Activated T-helper 2 cell treated with anti-CD3 and anti-CD28 coated beads, Interferon-gamma antibody, Interleukin-2, Interleukin-4, amounts not matched to agents 10 μg/mL and 5 μg/mL and 100 μg/mL, durations not matched to agents 14 hours and 24 hours and 36 hours (primary cell): ENCODE measurements at places on chromosomes 2 and 18.

DNA sequence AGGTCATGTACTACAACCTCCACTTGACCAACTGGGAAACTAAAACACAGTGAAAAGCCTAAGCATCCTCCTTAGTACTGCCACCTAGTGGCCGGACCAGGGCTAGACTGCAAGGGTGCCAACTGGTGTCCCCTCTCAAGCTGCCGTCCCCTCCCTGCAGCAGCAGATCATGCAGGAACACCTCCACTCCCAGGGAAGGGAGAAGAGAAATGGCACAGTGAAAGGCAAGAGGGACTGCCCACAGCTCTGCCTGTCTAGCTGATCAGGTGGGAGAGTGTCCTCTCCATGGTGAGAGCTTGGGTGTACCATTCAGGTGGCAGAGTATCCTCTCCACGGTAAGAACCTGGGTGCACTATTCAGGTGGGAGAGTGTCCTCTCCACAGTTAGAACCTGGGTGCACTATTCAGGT is 78.1 kb downstream of the AAK1 start:
- DNase-seq: peak; percentile 50
- H3K27me3 ChIP-seq: no peaks in the 10 kb centered on the region
- H3K36me3 ChIP-seq: peaks cover 14% of the 10 kb centered on the region
- no peak overlapping the region for H3K27ac ChIP-seq
- peaks cover 61% of the 10 kb centered on the region for H3K4me1 ChIP-seq
- no peak overlapping the region for H3K4me3 ChIP-seq

- no peaks in the 10 kb centered on the region for H3K27me3 ChIP-seq
- no peak overlapping the region for H3K4me3 ChIP-seq
- no peak for DNase-seq
- H3K36me3 ChIP-seq: no peaks in the 10 kb centered on the region
Measured at GRCh38 chr2:40725950-40726349, 274.1 kb upstream of the SLC8A1 start.

GRCh38 chr2:190977505-190977904 is 36.5 kb downstream of the STAT1 start:
- DNase-seq: no peak
- H3K4me1 ChIP-seq: peaks cover 48% of the 10 kb centered on the region
- peak overlapping the region; percentile 60 for H3K27ac ChIP-seq
- H3K4me3 ChIP-seq: no peak overlapping the region

- H3K4me3 ChIP-seq: no peak overlapping the region
- H3K4me1 ChIP-seq: no peaks in the 10 kb centered on the region
- no peak for DNase-seq
- no peaks in the 10 kb centered on the region for H3K36me3 ChIP-seq
- H3K27ac ChIP-seq: no peak overlapping the region
- peaks cover 2% of the 10 kb centered on the region for H3K27me3 ChIP-seq
Measured at GRCh38 chr18:57397440-57398132, 37.6 kb upstream of the ONECUT2 start.

- peaks cover 53% of the 10 kb centered on the region for H3K4me1 ChIP-seq
- H3K27me3 ChIP-seq: no peaks in the 10 kb centered on the region
- peak overlapping the region; percentile 98 for H3K27ac ChIP-seq
- DNase-seq: no peak
- peaks cover 5% of the 10 kb centered on the region for H3K36me3 ChIP-seq
Measured at GRCh38 chr18:48832938-48833700, 117.6 kb downstream of the SMAD7 start.

DNA sequence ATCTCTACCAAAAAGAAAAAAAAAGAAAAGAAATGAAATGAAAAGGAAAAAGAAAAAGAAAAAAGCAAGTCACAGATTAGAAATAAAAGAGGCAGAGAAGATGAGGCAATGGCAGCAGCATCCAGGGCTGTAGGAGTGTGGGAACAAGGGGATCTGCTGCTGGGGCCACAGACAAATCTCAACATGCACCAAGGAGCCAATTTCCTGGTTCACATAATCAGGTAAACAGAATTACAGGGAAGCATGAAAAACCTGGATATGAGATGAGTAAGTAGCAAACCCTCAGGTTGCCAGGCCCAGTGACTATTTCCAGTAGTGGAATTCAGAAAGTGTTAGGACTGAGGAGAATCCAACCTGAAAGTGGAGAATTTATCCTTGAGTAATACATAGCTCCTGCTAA is 77.4 kb upstream of the ARHGAP28 start:
- DNase-seq: no peak
- no peak overlapping the region for H3K4me3 ChIP-seq
- no peaks in the 10 kb centered on the region for H3K27me3 ChIP-seq
- H3K27ac ChIP-seq: no peak overlapping the region

GRCh38 chr2:161321944-161322648 is 13.9 kb downstream of the PSMD14 start:
- no peak overlapping the region for H3K27ac ChIP-seq
- no peaks in the 10 kb centered on the region for H3K27me3 ChIP-seq
- no peak overlapping the region for H3K4me3 ChIP-seq
- peaks cover 66% of the 10 kb centered on the region for H3K36me3 ChIP-seq
- peaks cover 15% of the 10 kb centered on the region for H3K4me1 ChIP-seq

- H3K27me3 ChIP-seq: no peaks in the 10 kb centered on the region
- H3K27ac ChIP-seq: no peak overlapping the region
- no peaks in the 10 kb centered on the region for H3K4me1 ChIP-seq
- no peak for DNase-seq
- no peaks in the 10 kb centered on the region for H3K36me3 ChIP-seq
- H3K4me3 ChIP-seq: no peak overlapping the region
Measured at GRCh38 chr2:172366596-172367150, 60.7 kb upstream of the ITGA6 start.

DNA sequence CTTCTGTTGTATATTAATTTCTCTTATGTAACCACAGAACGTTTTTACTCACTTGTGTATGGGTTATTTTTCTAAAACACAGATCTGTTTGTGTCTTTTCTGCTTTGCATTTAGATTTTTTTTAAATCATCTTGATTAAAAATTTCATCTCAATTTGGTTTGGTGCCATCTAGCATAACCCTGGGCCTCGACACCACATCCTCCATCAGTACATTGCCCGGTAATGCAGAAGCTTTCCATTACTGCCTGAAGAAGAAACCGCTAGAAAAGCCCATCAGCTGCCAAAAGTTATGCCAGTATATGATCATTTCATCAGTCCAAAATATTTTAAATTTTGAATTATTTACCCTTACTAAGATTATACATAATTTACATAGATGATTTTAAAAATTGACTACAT is 26.2 kb downstream of the MAPRE2 start:
- H3K36me3 ChIP-seq: peaks cover 16% of the 10 kb centered on the region
- H3K4me3 ChIP-seq: no peak overlapping the region
- H3K27ac ChIP-seq: no peak overlapping the region
- no peak for DNase-seq

DNA sequence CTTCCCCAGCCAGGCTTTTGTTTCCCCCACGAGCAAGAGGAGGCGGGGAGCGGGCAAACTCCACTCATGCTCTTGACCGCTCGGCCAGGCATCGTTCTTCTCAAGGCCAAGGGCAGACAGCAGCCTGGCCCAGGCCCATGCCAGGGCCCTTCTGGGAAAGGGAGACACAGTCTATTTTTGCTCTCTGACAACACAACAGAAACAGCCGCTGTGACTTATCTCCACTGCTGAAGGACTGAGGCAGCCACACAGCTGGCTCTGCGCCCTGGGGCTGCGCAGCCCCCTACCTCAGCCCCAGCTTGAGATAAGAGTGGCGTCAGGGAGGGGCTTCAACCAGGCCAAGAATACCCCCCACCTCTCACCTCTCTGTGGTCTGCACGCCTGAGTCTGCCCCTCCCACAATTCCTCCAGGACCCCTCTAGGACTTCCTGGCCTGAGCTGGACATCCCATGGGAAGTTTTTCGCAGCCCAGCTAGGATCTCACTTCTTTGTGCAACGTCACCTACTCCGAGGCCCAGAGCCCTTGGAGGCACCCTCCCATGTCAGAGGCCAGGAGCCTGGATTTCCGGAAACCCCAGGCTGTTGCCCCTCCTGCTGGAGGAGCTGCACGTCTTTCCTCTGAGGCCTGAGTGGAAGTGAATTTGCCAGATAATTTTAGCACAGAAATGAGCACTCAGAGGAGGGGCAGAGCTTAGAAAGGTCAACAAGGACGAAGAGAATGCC is 118.9 kb upstream of the OTOS start:
- no peak overlapping the region for H3K27ac ChIP-seq
- H3K27me3 ChIP-seq: peaks cover 4% of the 10 kb centered on the region
- no peaks in the 10 kb centered on the region for H3K36me3 ChIP-seq
- DNase-seq: no peak

GRCh38 chr2:174888146-174888545 is 117.0 kb downstream of the CHN1 start:
- no peak overlapping the region for H3K27ac ChIP-seq
- no peaks in the 10 kb centered on the region for H3K27me3 ChIP-seq
- H3K4me1 ChIP-seq: peaks cover 5% of the 10 kb centered on the region
- H3K4me3 ChIP-seq: no peak overlapping the region
- DNase-seq: no peak
